ENCODE measurements at places on chromosomes 7 and 10.

- DNase-seq: no peak
These were observed 98.3 kb upstream of the ARHGAP21 start for GRCh38 chr10:24821986-24822385.

GRCh38 chr7:50327443-50327842 is 22.9 kb downstream of the IKZF1 start:
- DNase-seq: no peak

DNA sequence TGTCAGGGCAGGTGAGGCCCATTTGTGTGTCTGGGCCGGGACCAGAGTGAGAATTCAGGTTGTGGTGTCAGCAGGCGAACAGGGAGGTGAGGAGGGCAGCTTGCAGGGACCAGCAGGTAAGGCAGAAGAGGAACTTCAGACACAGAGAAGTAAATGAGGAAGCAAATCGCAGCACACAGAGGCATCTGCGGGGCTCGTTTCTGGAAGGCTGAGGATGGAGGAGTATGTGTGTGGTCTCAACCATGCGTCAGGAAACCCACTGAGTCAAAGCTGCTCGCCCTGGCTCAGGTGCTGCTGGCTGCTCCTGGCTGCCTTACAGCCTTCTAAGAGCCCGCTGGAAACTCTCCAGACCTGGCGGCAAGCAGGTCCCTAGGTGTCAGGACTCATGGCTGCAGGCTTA is 26.9 kb upstream of the PITRM1 start:
- DNase-seq: no peak

DNA sequence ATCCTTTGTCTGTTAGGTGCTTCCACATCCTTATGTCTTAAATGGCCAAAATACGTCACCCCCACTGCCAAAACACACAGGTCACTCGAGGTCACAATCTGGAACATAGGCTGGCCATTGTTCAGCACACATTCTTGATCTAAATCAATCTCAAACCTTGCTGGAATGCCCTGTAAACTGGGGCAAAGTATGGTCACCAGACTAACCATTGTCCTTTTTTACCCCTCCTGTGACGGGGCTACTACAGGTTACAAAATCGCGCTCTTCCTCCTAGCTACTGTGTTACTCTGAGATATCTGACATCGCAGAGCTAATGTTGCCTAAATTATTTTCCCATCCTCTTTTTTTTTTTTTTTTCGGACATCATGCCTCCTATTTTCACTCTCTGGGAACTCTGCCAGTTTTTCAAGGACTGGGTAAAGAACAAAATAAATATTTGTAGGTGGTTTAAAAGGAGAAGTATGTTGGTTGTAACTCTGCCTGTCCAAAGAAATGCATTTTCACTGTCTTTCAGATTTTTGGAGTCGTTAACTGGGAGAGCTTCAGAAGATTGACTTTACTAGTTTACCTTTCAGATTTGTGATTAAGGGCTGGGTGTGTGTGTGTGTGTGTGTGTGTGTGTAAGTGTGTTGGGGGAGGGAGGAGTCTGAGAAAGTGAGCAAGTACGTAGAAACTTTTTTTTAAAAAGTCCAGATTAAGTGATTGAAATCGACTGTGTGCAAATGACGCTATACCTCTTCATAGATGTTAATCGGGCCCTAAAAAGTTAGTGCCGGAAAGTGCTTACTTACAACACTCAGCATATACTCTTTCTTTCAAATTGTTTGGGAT is 942 bp upstream of the KIAA1217 start:
- DNase-seq: no peak

DNA sequence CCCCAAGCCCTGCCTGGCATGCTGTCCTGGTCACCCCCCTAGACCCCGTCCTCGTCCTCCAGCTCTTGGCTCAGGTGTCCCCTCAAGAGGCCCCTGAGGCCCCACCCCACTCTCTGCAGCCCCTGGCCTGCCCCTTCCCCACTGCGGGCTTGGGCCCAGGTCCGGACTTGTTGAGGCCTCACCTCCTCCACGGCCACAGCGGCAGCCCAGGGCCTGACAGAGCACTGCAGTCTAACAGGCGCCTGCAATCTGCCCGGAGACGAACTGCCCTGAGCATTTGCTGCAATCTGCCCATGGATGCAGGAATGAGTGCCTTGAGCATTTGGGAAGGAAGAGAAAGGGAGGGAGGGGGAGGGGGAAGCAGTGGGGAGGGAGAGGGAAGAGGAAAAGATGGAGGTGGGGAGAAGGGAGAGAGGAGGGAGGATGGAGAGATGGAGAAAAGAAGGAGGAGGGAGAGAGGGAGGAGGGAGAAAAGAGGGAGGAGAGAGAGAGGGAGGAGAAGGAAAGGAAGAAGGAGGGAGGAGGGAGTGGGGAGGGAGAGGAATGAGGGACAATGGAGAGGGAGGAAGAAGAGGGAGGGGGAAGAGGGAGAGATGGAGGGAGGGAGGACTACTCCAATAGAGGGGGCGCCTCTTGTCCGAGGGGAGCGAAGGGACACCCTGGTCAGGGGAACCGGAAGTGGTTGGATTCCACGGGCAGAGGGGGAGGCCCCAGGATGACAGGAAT is 73.9 kb downstream of the PDGFA start:
- DNase-seq: no peak

- DNase-seq: no peak
These were observed 249.7 kb downstream of the AHR start for GRCh38 chr7:17548014-17548653.

DNA sequence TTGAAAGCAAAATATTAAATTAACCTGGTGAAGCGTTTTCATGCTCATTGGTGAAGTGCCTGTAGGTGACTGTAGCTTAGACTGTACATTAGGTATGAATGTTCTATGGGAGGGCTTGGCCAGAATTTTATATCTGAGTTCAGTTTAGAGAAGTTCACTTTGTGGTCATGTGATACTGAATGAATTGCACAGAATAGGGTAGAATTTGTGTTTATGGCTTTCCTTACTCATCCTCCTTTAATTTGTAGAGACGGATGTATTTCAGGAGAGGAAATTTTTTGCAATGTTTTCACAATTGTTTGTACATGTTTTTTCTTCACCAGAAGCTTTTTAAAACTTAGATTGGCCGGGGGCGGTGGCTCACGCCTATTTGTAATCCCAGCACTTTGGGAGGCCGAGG is 32.3 kb downstream of the REEP3 start:
- DNase-seq: no peak

- no peak for DNase-seq
These were observed 17.5 kb downstream of the FAM20C start for GRCh38 chr7:209906-210305.

GRCh38 chr7:157805713-157806112 is 468.9 kb downstream of the DNAJB6 start:
- no peak for DNase-seq

DNA sequence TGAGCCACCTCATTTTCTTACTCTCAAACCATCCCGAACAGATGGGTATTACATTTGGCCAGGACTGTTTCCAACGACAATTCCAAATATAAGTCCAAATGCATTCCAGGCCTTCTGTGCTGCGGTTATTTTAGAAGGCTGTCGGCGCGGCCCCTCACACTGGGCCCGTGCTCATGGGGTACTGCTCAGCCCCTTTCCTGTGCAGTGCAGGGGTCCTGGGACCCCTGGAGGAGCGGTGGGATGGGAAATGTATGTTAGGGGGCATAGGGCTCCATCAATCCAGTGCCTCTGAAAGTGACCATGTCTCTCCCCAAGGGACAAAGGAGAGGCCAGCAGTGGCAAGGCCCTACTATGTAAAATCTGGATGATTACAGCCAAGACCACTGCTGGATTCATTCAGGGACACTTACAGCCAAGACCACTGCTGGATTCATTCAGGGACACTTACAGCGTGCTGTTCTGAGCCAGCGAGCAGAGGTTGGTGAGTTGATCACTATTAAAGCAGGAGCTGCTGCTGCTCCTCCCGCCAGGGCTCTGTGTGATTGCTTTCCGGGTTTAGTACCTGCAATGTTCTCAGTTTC is 66.3 kb downstream of the CHST15 start:
- DNase-seq: no peak

GRCh38 chr10:62559481-62560200 is 185.5 kb downstream of the ZNF365 start:
- DNase-seq: no peak

GRCh38 chr7:24356718-24357386 is 72.9 kb downstream of the NPY start:
- DNase-seq: no peak

- DNase-seq: no peak
These were observed 231.9 kb upstream of the GRM3 start for GRCh38 chr7:86411814-86412213.

DNA sequence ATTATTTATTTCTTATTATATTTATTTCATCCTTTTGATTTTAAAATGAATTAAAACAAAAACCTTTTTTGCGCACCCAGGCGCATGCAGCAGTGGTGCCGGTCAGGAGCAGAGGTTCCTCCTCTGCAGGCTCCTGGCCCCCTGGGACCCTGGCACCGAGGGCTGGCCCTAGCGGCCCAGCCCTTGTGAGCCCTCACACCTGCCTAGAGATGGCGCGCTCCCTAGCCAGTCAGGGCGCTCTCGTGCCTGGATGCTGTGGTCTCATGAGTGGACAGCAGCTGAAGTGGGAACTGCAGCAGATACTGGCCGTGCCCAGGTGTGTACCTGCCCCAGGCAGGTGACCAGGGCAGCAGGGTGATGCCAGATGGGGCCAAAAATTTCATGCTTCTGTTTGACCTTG is 13.8 kb downstream of the RET start:
- no peak for DNase-seq

- DNase-seq: no peak
These were observed 14.6 kb downstream of the MCMBP start for GRCh38 chr10:119858063-119858462.

GRCh38 chr7:24922099-24922773 is 57.7 kb downstream of the OSBPL3 start:
- no peak for DNase-seq

DNA sequence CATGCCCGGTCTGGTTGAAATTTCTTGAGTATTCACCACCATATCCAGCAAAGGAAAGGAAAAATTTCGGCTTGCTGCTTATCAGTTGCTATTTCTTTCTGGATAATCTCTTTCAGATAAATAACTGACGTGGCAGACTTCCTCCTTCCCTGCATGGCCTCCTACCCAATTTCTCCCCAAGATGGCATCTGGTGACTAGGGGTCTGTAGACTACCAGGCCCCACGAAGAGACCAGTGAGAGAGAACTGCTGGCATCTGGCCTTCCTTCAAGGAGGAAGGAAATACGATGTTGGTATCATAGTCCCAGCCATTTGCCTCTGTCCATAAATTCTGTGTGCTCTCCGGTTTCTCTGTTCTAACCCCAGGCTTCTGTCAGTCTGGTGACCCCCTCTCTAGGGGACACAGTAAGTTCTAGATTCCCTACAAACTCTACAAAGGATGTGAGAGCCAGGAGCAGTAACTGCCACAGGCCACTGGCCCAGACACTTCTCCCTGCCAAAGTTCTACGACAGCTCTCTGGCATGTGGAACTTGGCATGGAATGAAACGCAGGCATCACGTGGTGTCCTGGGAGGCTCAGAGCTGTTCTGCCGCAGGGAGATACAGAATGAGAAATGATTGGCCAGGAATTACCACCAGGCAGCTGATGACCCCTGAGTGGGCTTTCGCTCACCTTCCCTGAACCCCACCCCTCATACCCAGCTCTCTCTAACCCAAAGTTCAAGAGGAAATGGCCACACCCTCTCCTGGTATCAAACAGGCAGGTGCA is 30.0 kb upstream of the MSRB2 start:
- no peak for DNase-seq

DNA sequence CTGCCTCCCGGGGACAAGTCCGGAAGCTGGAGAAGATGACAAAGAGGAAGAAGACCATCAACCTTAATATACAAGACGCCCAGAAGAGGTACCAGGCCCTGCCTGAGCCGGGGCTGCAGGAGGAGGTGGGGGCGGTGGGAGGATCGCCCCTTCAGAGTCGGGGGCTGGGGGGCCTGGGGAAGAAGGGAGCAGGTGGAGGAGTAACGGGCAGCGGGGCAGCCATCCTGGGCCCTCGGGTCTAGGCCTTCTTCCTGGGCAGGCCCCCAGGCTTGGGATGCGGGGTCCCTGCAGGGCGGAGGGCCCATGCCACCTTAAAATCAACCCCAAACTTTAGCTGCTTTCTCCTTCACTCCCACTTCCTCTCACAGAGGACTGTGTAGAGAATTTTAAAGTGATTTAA is 523 bp downstream of the ANKRD30A start:
- no peak for DNase-seq

DNA sequence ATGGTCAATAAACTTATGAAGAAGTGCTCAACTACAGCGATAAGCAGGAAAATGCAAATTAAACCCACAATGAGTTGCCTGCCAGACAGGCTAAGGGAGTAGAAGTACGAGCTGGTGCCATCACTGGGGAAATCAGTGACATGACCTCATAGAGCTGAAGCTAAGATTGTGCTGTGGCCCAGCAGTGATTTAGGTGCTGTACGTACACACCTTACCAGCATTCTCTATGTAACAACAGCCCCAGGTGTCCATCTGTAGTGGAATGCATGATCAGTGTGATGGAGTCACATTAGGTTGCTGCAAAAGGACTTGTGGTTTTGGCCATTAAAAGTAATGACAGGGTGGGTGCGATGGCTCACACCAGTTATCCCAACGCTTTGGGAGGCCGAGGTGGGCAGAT is 5.7 kb upstream of the TECPR1 start:
- no peak for DNase-seq

DNA sequence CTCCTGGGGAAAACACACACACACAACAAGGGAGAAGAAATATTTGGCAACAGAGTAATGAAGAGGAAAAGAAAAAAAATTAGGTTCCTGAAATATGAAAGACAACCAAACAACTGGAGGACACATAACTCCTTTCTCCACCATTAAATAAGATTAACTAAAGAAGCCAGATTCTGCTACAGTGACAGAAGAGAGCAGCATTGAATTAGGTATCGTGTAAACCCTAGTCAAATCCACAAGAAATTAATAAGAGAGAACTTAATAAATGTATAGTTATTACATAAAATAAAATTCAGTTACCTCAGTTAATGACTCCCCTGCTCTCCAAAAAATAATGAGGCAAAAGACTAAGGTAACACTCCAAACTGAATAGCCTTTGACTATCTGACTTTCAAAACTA is 306.7 kb downstream of the CRPPA start:
- DNase-seq: no peak

- no peak for DNase-seq
These were observed 184.9 kb upstream of the GNAI1 start for GRCh38 chr7:79949778-79950177.

DNA sequence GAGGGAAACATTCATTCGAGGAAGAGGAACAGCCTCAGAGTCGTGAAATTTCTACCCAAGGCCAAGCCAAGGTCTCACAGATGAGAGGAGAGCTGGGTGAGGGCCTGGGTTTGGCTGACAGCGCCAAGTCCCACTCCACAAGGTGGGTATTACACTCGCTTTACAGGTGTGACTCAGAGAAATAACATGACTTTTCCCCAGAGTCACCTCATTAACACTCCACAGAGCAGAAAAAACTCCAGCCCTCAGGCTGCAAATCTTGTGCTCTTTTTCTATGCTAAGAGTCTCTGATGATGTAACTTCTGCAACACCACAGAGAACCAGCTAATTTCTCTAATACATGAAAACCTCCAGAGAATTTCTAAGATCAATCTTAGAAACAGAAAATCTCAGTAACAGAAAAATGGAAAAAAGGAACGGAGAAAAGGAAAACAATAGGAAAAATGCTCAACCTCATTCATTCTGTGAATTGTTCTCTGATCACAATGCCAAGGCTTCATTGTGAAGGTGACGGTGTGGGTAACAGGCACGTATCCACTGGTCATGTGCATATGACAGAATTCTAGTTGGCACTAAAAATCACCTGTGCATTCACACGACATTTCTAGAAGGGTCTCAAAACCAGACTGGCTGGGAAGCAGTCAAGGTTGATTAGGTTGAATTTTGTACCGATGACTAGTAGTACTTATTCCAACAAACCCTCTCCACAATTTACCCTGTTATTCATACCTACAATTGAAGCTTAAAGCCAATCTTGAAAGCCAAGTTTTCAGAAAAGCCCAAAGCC is 20.3 kb downstream of the YWHAG start:
- DNase-seq: no peak
